Effector CD8-positive, alpha-beta T cell (primary cell): ENCODE measurements at places on chromosomes 11 and 22.

- no peak for DNase-seq
These were observed 59.3 kb downstream of the C11orf58 start for GRCh38 chr11:16797776-16798175.

GRCh38 chr11:130992788-130993187 lies 76.5 kb upstream of the SNX19 start:
- DNase-seq, result no peak

DNA sequence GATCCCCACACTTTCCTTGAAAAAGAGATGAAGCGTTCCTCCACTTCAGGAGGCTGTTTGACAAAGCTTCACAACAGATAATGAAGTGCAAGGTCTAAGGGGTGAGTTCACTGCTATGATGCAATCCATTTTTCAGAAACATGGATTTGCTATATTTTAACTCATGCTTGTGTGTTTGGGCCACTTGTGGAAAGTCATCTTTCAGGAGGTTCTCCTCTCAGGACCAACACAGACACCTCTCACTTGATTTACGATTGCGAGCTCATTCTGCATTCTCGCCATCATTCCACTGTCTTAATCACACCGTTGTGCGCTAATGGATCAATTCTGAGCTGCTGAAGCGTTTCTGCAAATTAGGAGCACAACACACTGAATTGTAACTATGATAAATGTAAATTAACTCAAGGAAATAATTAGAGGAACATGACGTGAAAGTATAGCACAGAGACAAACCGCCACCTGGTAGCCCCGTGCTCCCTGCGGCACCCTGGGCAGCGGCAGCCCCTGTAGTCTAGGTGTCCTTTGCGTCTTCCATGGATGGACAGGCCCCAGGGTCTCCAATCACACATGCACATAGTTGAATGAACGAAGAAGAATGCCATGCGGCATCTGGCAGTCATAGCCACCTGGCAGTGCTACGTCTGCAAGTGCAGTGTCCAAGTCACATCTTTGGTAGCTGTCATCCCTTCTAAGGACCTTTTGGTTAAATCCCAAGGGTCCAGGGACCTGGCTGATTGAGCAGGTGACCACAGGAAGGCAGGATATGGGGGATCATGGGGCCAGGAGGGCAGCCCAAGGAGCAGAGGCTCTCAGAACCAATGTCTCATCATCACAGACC lies 28.1 kb upstream of the RTL6 start:
- DNase-seq, result no peak

- DNase-seq, result no peak
These were observed 206.5 kb upstream of the PGR start for GRCh38 chr11:101336155-101336554.

GRCh38 chr11:5591613-5592012 lies 4.8 kb upstream of the TRIM6 start:
- DNase-seq, result no peak

- DNase-seq, result no peak
These were observed 199.0 kb downstream of the SOX6 start for GRCh38 chr11:16157327-16157726.

- DNase-seq, result no peak
These were observed 24.5 kb downstream of the PISD start for GRCh38 chr22:31637447-31637890.

DNA sequence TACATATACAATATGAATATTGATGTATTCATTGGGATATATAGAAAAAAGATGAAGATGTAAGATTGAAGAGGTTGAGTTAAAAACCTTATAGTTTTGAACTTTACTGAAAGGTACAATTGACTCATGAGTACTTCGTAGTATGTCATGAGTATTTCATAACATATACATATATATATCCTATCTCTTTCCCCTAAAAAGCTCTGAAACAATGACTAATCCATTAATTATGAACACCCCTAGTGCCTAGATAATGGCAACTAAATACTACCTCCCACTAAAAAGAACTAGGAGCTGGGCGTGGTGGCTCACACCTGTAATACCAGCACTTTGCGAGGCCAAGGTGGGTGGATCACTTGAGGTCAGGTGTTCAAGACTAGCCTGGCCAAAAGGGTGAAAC lies 31.5 kb downstream of the SLC35F2 start:
- DNase-seq, result no peak

DNA sequence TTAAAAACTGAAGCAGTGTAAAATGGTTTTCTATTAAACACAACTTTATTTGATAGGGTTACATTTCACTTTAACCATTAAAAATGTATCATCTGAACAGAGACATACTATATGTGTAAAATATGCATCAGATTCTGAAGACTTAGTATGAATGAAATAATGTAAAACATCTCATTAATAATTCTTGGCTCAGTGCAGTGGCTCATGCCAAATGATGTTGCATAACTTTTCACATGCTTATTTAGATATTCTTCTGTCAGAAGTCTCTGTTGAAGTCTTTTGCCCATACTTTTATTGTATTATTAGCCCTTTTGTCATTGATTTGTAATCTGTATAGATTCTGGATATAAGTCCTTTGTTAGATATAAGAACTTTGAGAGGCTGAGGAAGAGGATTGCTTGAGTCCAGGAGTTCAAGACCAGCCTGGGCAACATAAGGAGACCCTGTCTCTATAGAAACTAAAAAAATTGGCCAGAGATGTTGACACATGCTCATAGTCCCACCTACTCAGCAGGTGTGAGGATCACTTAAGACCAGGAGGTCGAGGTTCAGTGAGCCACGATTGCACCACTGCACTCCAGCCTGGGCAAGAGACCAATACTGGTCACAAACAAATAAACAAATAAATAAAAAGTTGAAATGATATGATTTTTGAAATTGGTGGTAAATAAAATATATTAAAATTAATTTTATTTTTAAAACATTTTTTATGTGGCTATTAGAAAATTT lies 73.8 kb upstream of the PARVA start:
- DNase-seq, result no peak

DNA sequence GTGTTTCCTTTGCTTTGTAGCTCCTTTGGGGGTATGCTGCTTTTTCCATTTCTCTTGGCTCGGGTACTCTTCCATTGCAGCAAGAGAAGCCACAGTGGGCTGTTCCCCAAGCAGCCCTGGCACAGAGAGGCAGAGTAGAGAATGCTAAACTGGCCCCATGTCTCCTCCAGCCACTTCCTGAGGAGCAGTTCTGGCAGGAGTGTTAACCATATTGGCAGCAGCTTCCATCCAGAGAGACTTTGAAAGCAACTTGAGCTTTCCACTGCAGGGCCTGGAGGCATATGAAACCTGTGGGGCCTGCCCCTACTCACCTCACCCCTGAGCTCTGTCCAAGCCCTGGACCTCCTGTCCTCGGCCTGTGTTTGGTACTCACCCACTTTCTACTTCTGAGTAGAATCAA lies 61.8 kb downstream of the ALX4 start:
- DNase-seq, result no peak

DNA sequence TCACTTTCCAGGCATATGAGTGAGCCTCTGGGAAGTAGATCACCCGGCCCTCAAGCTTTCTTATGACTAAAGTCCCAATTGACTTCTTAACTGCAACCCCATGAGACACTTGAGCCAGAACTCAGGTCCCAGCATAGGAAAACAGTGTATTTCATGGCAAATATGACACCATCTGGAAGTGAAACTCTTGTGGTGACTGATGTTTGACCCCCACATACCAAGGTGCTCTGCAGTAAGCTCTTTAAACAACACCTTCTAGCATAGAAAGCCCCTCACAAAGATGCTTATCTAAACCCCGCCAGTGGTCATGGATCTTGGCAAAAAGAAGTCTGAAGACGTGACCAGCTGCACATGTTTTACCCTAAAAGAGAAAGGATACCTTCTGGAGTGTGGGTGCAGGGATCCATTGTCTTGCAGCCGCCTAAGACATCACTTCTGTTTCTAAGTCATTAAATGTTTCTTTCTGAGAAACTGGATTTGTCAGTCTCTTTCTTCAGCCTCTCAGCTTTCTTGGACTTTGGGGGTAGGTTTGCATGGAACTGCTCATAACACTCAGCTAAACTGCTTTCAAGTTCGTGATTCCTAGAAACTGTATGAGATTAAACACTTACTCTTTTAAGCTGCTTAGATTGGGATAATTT lies 7.4 kb upstream of the PELI3 start:
- no peak for DNase-seq

- no peak for DNase-seq
These were observed 6.7 kb downstream of the TAF1D start for GRCh38 chr11:93734427-93735222.

GRCh38 chr11:4125141-4125540 lies 30.5 kb downstream of the RRM1 start:
- no peak for DNase-seq

DNA sequence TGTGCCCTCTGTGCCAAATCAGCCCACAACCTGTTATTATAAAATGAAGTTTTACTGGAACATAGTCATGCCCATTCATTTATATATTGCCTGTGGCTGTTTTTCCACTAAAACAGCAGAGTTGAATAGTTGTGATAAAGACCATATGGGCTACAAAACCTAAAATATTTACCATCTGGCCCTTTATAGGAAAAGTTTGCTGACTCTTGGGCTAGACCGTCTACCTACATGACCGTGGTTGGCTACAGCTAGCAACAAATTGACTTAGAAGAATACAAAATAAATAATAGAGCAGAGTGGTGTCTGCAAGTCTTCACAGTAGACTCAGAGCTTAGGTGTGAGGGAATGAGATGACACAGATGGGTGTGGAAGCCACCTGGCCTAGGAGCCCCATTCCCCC lies 11.2 kb upstream of the IL18BP start:
- no peak for DNase-seq

- DNase-seq, result no peak
These were observed 2.1 kb downstream of the SH3BP1 start for GRCh38 chr22:37641561-37641949.

DNA sequence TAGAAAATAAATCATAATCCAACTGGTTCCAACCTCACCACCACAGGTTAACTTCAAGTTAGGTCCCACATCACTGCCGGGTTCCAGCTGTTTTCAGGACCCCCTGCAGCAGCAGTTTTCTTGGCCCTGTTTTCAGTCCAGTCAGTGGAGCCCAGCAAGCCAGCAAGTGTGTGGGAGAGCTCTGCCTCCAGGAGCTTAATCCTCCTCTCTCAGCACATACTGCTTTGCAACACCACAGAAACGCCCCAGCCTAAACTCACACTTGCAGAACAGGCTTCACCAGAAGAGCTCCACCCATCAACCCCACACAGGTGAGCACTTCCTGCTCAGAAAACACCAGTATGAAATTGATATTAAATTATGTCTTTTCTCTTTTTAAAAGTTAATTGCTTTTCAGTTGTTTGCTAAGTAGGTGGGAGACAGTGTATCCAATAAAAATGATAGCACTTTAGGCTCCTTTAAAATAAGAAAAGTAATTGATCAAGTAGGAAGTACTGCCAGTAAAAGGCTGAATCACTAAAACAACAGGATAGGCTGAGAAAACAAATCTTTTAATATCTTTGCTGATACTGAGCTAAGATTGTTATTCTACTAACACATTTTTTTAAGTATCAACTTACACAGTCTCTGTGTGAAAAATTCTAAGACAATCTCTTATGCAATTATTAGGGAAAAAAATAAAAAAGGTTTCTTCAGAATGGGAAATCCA lies 81.5 kb upstream of the TP53AIP1 start:
- no peak for DNase-seq

DNA sequence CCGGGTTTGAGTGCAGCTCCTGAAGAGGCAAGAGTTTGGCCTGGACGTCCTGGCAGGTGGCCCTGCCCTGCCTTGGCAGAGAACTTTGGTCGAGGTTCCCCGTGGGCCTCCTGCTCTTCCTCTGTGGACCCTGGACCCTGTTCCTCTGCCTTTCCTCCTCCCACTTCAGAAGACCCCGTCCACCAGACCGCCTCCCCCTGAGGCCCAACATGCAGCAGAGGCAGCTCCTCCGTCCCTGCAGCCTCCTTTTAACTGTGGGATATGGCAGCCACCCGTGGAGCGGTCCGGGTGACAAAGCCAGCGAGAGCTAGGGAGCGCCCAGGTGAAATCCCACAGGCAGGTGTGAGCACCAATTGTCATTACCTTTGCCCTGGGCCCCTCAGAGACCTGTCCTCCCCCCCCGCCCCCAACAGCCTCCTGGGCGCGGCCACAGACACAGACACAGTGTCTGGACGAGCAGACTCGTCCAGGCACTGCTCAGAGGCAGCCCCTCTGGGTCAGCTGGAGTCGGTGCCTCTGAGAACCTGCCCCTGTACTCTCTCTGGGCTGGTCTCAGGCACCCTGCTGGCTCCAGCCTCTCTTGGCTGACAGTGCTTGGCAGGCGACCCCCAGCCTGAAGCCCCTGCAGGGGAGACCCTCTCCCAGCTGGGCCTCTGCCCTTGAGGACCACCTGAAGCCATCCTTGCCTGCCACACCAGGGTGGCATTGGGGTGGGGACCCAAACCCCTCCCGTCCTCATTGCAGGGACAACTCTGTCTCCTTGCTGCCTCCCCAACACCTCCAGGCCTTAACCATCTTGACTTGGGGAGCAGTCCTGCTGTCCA lies 4.1 kb upstream of the PTDSS2 start:
- no peak for DNase-seq

DNA sequence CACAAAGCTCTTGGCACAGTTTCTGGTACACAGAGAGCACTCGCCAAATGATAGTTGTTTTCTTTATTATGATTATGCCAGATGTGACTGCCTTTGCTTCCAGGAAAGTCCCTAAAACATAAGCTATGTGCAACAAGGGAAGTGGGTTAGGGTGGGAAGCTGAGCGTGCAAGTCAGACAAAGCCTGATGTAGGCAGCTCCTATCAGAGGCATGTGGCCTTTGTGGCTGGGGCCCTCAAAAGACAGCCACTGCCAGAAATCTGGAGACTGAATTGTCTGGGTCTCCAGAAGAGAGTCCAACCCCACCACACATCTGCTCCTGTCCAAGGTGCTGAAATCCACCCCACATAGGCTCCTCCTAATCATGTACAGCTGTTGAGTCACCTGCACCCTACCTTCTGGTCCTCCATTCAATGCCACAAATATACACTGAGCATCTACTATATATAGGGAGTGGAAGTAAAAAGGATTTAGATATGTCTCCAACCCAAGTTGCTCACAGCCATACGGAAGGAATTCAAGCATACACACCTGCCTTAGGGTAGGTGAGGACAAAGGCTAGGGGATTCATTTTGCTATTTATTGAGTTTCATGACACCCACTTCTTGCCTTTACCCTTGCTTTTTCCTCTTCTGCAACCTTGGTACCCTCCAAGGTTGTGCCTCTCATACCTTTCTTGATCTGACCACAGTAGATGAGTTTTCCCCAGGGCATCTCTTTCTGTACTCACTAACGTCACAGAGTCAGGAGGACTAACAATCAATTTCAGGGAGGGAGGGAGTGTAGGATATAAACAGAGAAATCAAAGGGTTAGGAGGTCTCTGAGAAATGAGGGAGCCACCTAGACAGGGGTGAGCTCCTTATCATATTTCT lies 12.4 kb downstream of the SEC14L3 start:
- DNase-seq, result no peak

- DNase-seq, result no peak
These were observed 14.0 kb downstream of the CLMP start for GRCh38 chr11:123181075-123181474.

DNA sequence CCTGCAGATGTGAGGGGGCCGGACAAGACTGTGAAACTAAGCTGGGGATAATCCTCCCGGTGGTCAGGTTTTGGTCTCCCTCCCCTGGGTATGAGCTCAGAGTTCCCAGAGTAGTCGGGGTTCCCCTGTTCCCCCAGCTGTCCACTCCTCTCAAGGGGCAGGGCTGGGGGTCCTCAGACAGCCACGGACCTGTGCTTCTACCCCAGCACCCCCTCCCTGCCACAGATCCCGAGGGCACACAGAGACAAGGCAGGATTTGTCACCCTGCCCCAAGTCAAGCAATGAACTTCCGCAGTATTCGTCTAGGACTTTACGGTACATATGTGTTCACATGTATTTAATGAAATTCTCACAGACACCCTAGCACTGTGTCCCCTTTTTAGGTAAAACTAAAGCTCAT lies 45.2 kb downstream of the APOL1 start:
- DNase-seq, result no peak
